ENCODE measurements at places on chromosomes 13 and 19.

- no peak for DNase-seq
Measured at GRCh38 chr13:108026680-108027410, 188.5 kb downstream of the LIG4 start.

- DNase-seq: no peak
Measured at GRCh38 chr19:41159881-41160280, 33.1 kb upstream of the CYP2S1 start.

GRCh38 chr13:70756088-70756487, 647.8 kb upstream of the KLHL1 start:
- no peak for DNase-seq

DNA sequence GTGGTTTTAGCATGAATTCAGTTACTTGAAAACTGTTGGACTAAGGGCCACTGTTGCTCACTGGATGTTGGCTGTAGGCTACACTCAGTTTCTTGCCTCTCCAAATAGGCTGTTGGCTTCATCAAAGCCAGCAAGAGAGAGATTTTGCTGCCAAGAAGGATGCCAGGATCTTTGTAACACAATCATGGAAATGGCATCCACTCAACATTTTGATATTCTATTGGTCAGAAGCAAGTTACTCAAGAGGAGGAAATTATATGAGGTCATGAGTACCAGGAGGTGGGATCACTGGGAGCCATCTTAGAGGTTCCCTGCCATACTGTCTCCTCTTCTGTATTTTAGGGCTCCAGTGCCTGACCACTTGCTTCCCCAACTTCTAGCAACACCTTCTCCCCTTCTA, 30.6 kb downstream of the SYDE1 start:
- DNase-seq: no peak

DNA sequence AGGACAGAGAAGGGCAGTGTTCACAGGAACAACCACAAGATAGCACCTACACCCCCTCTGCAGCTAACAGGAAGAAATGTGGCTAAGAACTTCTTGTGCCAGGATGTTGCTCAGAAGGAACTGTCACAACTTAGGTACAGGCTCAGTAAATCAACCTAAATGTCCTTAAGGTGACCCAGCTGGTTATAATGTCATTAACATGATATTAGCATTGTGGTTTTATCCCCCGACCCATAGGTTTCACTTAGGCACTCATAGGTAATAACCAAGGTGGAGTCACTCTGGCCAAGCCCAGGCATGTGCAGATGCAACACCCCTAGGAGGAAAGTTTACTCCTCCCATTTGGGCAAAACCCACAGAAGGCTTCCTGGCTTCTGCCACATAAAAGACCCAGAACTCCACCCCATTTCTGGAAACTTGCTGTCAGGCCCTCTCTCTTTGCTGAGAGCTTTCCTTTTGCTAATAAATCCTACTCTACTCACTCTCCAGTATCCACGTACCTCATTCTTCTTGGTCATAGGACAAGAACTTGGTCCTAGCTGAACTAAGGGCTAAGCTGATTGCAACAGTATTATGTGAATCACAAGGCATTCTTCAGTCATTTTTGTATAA, 951.3 kb downstream of the SLITRK5 start:
- peak; percentile 7 for DNase-seq

DNA sequence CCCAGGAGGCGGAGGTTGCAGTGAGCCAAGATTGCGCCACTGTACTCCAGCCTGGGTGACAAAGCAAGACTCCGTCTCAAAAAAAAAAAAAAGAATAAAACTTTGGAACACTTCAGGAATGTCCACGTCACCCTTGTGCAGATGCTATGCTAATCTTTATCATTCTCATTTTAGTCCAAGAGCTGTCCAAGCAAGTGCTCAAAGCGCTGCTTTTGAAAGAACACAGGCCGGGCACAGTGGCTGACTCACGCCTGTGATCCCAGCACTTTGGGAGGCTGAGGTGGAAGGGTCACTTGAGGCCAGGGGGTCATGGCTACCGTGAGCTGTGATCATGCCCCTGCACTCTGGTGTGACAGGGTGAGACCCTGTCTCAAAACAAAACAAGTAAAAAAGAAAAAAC, 11.1 kb upstream of the UQCR11 start:
- DNase-seq: no peak

GRCh38 chr19:41386442-41386841, 10.1 kb downstream of the TMEM91 start:
- no peak for DNase-seq

- no peak for DNase-seq
Measured at GRCh38 chr13:98938801-98939200, 39.1 kb downstream of the DOCK9 start.

GRCh38 chr13:26007261-26008125, 44.3 kb downstream of the SHISA2 start:
- DNase-seq: no peak

GRCh38 chr13:90455067-90455466, 892.4 kb upstream of the MIR17HG start:
- no peak for DNase-seq

- DNase-seq: no peak
Measured at GRCh38 chr13:64992314-64992713, 2237.8 kb downstream of the PCDH9 start.

- peak; percentile 7 for DNase-seq
Measured at GRCh38 chr19:45613926-45614725, 12.1 kb upstream of the GPR4 start.

GRCh38 chr19:7982103-7982502, 23.3 kb downstream of the ELAVL1 start:
- no peak for DNase-seq

GRCh38 chr13:58207501-58207900, 576.0 kb downstream of the PCDH17 start:
- no peak for DNase-seq

- no peak for DNase-seq
Measured at GRCh38 chr19:38880076-38880881, 2.2 kb upstream of the RINL start.

DNA sequence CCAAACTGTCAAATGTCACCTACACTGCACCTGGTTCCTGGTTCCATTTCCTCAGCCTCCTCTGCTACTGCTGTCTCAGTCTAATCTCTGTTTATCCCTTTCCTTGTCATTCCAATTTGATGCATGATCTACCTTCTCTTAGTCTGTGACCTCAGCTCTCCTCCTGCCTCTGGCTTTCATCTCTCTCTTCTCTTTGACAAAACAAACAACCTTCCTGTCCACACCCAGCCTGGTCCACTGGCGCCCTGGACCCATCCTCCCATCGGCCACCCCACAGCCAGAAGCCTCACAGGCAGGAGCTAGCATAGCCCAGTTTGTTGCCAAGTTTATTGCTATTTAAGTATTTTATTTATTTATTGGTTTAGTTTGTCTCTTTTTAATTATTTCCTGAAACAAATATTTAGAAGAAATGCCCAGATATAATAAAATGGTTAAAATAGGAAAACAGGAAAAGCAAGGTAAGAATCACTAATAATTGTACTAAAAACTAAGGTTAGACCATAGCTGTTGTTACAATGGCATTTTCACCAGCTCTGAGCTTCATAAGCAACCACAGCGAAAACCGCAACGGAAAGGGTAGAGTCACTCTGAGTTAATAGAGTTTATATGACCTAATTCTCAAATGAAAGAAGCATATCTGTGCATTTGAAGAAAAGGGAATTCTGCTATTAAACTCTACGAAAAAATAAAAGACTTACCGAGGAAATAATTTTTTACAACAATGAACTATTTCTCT, 68.6 kb downstream of the EFNB2 start:
- no peak for DNase-seq

- DNase-seq: no peak
Measured at GRCh38 chr19:16660763-16661479, at the start of gene TMEM38A. TMEM38A (plus strand) TSS chr19:16661139; CDS start chr19:16661218, 79 bp downstream.

GRCh38 chr13:76636829-76637228, 249.4 kb downstream of the KCTD12 start:
- no peak for DNase-seq

DNA sequence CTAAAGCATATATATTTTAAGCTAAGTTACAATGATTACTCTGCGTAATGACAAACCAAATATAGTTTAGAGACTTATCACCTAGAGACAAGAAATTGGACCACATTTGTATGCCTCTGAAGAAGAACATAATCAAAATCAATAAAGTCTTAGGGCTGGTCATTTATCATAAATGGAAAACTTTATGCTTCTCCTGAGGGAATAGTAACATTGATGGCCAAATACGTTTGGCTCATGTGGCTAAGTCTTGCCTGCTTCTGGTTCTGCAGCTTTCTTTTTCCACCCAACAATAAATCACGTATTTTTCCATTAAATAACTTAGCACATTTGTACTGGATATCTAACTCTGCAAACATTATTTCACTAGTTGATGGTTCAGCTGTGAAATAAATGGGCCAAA, 458.4 kb downstream of the SLITRK1 start:
- no peak for DNase-seq

DNA sequence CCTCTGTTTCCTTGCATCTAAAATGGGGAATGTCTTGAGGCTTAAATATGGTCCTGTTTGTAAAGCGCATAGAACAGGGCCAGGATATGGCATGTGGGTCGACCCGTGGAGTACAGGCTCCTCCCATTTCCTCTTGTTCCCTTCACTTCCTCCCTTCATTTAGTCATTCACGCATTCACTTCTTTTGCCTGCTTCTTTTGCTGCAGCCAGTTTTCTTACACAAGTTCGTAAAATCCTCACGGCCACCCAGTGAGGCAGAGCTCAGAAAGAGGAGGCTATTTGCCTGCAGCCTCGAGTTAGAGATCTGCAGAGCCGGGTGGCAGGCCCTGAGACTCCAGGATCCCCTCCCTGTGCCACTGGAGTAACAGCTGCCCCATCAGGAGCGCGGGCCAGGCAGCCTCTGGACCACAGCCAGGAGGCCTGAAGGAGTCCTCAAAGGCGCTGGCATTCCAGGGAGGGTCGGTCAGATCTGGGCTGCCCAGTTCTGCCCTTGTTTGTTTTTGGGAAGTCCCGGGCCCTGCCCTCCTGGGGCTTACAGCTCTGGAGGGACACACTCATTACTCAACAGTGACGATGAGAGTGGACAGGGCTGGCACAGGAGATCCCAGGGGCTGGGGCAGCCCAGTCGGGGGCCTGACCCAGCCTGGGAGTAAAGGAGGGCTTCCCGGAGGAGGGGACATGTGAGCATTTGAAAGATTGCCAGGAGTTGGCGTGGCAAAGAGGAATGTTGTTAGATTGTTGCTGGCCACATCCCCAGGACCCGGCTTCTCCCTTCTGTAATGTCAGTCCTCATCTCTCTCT, 4.6 kb downstream of the PPP5C start:
- DNase-seq: no peak

- no peak for DNase-seq
Measured at GRCh38 chr13:112619730-112620631, 32.0 kb upstream of the TUBGCP3 start.

GRCh38 chr13:71902676-71903075, 35.7 kb upstream of the DACH1 start:
- no peak for DNase-seq

DNA sequence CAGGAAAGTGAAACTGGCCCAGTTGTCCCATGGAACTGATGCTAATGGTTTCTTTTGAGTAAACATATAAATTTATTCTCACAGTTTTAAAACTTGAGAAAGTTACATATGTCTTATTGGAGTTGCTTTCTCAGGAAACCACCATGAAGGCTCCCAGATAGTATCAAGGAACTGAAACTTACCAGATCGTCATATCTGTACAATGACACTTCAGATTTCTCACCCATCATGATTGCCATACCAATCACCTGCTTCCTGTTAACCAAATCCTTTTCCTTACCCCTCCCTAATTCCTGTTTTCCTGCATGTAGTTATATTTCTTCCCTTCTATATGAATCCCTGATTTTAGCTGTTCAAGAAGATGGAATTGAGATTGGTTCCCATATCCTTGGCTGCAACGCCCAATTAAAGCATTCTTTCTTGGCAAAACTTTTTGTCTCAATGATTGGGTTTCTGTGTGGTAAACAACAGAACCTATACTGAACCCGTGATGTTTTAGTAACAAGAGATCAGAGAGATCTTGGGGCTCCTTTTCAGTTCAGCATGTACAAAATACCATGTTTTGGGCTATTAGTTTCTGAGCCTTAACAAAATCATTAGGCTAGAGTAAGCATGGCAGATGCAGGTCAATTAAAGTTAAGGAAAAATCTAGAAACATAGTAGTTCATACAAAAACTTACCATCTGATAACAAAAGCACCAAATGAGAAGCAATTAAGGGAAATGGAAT, 781.3 kb upstream of the MIR17HG start:
- DNase-seq: no peak

DNA sequence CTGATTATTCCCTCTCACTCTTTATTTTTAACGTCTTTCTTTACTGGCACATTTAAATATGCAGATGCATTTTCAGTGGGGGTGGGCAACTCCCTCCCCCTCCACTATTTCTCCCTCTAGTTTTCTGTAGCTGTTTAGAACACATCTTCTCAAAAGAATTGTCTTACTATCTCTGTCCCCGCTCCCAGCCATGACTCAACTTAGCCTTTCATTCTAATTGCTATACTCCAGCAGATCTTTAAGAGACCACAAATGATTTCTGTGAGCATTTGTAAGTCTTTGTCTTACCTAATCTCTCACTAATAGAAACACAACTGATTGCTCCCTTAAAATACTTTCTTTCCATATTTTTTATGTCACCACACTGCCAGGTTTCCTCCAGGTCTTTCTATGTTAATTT, 350.9 kb downstream of the SPRY2 start:
- DNase-seq: no peak

- DNase-seq: no peak
Measured at GRCh38 chr13:28408863-28409262, 86.1 kb downstream of the FLT1 start.

GRCh38 chr13:47298506-47298905, 401.7 kb upstream of the HTR2A start:
- no peak for DNase-seq

DNA sequence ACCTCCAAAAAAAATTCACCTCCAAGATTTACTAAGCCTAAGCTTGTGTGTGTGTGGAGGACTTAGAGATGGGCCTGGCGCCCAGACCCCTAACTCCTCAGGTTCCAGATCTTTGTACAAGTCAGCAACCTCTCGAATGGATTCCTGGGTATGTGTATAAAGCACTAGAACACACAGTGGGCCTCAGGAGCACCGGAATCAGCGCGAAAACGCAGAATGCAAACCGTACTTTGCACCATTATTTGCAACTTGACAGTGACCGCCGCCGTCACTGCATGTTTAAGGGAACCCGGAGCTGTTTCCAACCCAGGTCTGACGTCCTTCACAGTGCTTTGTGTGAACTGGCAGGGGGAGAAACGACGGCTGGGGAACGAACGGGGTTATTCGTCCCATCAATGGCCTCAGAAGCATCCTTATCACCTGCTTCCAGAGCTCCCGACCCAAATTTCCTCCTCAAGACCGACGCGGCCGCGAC, 688 bp downstream of the ZNF606 start:
- DNase-seq: no peak

DNA sequence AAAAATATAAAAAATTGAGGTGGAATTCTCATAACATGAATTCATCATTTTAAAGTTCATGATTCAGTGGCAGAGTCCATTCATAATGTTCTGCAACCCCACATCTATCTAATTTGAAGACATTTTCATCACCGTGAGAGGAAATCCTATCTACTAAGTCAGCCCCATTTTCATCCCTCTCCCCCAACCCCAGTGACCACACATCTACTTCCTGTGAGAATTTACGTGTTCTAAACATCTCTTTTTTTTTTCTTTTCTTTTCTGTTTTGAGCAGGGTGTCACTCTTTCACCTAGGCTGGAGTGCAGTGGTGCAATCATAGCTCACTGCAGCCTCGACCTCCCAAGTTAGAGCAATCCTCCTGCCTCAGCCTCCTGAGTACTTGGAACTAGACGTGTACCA, 17.5 kb downstream of the ATCAY start:
- DNase-seq: no peak

Measured in activated gamma-delta T cell treated with anti-CD3 and anti-CD28 coated beads, Interleukin-2, amount 50 U/mL, for 16 hours (primary cell).